ENCODE measurements at places on chromosomes 5 and 9.
A peak's percentile ranks its signal among the peaks of the same experiment; 100 is the strongest.

- DNase-seq: peak; percentile 15
These were observed 8.5 kb upstream of the ANGPTL2 start for GRCh38 chr9:127130661-127131538.

- no peak for DNase-seq
These were observed 83.2 kb downstream of the FOXD1 start for GRCh38 chr5:73365301-73365853.

- no peak for DNase-seq
These were observed 3.9 kb downstream of the GABRA1 start for GRCh38 chr5:161851691-161852299.

DNA sequence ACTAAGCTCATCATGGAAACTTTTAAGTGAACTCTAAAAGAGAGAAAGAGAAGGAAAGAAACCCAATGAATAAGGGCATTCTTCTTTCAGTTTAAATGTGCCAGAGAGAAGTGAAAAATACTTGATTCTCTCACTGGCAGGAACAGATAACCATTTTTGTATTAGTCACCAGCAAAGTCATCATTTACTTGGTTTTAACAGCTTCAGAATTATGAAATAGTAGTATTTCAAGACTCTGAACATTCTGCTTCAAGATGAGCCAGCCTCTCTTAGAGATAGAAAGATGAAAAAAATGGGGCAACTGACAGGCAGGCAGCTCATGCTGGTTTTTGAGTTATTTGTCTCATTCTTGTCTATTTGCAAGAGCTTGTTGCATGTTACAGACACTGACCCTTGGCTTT is 103.5 kb downstream of the GCNT1 start:
- peak; percentile 57 for DNase-seq

DNA sequence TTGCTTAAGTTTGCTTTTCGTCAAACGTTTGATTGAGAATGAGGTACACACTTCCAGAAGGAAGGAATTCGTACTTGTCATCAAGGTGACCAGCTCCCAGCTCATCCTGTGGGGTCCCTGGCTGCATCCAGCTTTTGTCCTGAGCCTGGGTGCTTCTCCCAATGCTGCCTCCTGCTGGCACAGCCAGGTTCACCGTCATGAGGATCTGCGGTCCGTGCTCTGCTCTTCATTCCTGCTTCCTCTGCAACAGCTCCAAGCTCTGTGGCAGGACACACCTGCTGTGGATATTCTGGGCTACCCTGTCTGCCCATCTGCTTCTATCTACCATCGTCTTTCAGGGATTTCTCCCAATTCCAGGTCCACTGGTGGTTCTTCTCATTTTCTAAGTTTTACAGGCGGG is 13.3 kb upstream of the UBE2QL1 start:
- DNase-seq: peak; percentile 8

DNA sequence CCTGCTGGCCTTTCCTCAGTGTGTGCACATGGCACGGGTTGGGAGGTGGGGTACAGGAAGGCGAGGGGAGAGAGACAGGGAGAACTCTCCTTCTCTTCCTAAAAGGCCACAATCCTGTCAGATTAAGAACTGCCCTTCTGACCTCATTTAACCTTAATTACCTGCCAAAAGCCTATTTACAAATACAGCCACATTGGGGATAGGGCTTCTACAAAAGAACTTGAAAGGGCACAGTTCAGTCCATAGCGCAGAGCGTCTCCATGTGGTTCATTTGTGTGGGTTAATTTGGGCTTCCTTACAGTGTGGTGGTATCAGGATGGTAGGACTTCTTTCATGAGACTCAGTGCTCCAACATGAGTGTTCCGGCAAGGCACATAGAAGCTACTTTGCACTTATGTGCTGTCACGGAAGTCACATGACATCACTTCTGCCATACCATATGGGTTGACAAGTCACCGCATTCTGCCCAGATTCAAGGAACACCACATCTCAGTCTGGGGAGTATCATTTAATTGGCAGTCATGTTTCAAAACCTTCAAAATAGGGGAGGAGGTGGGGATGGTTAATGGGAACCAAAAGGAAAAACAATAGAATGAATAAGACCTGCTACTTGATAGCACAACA is 46.8 kb downstream of the NLN start:
- DNase-seq: no peak

- no peak for DNase-seq
These were observed 156.7 kb upstream of the TLX3 start for GRCh38 chr5:171152382-171152781.

GRCh38 chr5:50839472-50839871 is 173.0 kb downstream of the PARP8 start:
- DNase-seq: no peak

DNA sequence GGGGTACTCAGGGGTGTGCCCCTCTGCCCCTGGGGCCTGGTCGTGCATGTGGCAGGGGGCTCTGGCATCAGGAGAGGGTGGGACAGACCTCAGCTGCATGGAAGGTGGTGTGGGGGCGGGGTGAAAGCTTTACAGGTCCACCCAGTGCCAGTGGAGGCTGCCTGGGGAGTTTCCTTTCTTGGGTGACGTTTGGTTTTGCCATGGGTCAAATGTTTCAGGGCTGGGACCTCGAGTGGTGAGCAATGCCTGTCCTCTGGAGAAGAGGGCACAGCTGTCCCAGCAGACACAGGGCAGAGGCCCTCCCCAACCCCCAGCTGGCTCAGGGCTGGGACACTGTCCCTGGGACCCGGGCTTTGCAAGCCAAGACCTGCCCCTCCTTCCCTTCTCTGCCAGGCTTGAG is 3.6 kb downstream of the RXRA start:
- DNase-seq: no peak

GRCh38 chr5:100775533-100775855 is 127.6 kb downstream of the ST8SIA4 start:
- no peak for DNase-seq
